AG10803 (cell line): ENCODE measurements at places on chromosomes 12 and 14.
A peak's percentile ranks its signal among the peaks of the same experiment; 100 is the strongest.

- peak; percentile 43 for DNase-seq
Observed at GRCh38 chr14:71629765-71630492, 302.3 kb upstream of the RGS6 start.

- no peak for DNase-seq
Observed at GRCh38 chr12:2836574-2836973, 1.7 kb upstream of the NRIP2 start.

DNA sequence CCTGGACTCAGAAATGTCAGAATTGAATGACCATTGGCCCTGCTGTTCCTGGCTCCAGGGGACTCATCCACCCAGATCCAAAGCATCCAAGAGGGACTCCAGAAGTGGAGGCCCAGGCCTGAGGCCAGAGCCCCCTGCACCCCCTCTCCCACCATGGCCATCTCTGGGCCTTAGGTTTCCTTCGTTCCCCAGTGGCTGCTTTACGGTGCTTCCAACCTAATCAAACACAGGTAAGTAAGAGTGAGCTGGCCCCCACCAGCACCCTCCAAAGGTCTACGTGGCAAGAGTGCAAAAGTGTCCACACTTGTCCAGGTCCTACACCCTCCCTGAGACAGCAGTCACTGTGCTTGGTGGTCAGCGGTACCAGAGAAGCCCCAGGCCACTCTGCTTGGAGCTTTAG is 139.0 kb downstream of the DPF3 start:
- no peak for DNase-seq

DNA sequence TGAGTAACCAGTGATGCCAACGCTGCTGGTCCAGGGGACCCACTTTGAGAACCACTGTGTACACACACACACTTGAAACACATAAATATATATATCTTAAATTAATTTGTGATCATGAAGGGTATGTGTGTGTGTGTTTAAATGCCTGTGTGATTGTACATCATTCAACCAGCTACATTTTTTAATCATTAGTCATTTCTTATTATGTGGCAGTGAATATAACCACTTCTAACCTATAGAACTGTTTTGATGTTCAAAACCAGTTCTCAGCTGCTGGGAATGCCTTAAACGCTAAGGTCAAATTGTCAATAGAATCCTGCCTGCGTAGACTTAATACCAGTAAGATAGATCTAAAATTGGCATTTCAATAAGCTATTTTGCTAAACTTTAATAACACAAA is 330.0 kb downstream of the SYT1 start:
- DNase-seq, result no peak

- no peak for DNase-seq
Observed at GRCh38 chr14:27243365-27243764, 645.5 kb upstream of the NOVA1 start.

- DNase-seq, result no peak
Observed at GRCh38 chr14:78173346-78174035, 3.3 kb downstream of the NRXN3 start.

DNA sequence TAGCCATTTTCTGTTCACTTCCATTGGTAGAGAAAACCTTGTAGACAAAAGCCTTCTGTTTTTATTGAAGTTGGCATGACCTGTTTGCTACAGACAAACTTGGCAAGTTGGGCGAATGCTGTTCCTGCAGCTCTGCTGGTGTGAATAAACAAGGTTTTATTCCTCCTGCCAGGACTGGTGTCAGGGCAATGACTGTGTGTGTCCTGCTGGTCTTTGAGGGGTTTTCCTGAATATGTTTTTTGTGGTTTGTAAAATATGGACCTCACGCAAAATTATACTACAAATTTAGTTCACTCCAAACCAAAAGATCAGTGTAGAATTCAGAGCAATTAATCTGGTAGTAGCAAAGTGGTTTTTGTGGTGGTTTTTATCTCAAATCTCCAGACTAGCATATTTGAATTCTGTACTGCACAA is 140.8 kb downstream of the ERC1 start:
- DNase-seq, result no peak

DNA sequence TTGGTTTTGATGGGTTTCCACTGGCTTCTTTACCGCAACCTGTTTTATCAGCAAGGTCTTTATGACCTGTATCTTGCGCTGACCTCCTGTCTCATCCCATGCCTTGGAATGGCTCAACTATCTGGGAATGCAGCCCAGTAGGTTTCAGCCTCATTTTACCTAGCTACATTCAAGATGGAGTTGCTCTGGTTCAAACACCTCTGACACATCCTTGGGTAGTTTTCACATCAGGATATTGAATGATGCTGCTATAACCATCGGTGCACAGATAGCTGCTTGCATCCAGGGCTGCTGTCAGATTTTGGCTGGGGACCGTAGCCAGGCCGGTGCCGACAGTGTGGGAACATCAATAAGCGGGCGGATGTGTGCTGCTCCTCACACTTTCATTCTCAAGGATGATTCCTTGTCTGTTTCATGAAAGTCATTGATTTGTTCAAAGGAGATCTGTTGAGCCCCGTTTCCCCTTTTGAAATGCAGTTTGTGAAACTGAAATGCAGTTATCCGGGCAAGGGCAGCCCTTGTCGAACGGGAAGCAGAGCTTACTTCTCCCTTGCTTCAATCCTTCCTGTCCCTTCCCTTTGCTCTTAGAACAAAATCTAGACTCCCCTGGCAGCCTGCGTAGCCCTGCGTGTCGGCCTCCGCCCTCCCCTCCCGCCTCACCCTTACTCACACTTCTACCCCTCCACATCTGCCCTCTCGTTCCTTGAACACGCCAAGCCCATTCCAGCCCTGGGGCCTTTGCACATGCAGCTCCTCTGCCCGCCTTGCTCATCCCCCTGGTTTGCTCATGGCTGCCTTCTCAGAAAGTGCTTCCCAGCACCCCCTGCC is 49.2 kb upstream of the NCOR2 start:
- no peak for DNase-seq

GRCh38 chr12:106956048-106956578 is 406 bp downstream of the TMEM263 start:
- DNase-seq, result peak; percentile 63

DNA sequence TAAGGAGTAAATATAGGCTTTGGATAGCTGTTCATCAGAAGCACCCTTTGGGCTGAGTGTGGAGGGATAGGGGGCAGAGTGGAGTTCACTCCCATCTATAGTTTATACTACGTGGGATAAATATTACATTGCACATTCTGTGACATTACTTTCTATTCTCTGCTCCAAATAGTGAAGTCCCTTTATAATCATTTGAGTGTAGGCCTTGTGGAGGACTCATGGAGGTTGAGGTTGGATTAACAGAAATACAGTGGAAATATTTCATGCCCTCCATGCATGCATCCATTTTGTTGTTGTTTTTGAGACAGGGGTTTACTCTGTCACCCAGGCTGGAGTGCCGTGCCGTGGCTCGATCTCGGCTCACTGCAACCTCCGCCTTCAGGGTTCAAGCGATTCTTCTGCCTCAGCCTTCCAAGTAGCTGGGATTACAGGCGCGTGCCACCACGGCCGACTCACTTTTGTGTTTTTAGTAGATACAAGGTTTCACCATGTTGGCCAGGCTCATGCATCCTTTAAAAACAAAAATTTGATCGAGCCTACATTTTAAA is 1.4 kb downstream of the CHPT1 start:
- DNase-seq, result no peak

GRCh38 chr12:44694017-44694416 is 182.1 kb downstream of the NELL2 start:
- DNase-seq, result no peak

GRCh38 chr14:97290977-97291376 is 493.8 kb downstream of the VRK1 start:
- DNase-seq, result no peak

GRCh38 chr12:17038923-17039322 is 433.0 kb upstream of the LMO3 start:
- no peak for DNase-seq

DNA sequence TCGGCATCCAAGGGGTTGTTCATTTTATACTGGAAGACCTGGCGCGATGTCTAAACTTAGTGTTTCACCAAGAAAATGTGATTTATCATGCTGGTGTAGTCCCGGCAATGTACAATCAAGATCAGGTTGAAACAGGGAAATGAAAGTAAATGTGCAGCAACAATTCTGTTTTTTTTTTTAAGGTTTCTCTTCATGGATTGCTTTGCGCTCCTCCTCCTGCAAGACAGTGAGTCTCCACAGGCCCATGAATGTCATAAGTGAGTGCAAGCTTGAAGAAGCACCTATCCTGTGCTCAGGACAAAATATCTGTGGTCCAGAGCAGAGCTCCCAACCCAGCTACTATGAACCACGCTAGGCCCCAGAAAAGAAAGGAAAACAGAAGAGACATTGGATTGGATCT is 143.4 kb downstream of the KCNK10 start:
- no peak for DNase-seq

GRCh38 chr12:22578328-22578727 is 34.0 kb upstream of the C2CD5 start:
- no peak for DNase-seq

DNA sequence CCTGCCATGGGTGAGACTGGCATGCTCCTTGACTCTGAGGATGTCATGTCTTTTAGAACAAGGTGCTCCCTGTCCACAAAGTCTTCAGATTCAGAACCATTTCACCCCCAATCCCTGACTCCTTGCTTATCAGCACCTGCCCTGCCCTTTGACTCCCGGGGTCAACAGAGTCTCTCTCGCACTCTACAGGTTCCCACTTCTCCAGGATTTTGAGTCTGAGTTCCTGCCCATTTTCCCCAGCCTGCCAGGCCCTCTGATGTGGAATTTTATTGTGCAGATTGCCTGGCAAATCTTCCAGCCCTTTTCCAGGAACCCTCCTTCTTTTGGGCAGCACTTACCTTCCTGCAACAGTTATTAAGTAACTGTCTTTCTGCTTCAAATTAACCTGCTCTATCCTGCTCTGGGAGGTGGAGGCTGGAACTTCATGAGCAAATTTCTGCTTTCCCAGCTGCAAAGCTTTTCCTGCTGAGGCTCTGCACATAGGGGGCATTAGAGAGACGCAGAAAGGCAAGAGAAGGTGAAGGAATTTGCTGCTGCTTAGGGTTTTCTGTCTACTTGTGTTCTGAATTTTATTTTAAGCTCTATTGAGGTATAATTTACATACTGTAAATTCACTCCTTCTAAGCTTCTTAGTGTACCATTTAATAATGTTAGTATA is 259.1 kb downstream of the PCNX1 start:
- DNase-seq, result peak; percentile 83

- peak; percentile 61 for DNase-seq
Observed at GRCh38 chr12:57272337-57273151, 21.6 kb upstream of the STAC3 start.

DNA sequence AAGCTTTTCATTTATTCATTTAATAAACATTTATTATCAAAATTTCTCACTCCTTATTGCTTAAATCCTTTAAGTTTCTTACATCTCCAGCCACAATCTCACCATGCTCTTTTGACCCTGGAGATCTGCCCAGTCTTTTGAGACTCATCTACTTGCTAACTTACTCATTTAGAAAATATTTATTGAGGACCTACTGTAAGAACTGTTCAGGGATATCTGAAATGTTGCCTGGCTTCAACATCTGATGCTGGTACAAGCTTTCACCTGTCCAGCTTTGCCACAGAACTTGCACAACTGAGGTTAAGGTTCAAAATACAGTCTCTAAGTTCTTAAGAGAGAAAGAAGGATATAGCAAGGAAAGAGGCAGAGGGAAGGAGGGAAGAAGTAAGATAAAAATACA is 17.5 kb upstream of the GXYLT1 start:
- peak; percentile 33 for DNase-seq

GRCh38 chr12:4281173-4281654 is 7.7 kb downstream of the CCND2 start:
- no peak for DNase-seq

DNA sequence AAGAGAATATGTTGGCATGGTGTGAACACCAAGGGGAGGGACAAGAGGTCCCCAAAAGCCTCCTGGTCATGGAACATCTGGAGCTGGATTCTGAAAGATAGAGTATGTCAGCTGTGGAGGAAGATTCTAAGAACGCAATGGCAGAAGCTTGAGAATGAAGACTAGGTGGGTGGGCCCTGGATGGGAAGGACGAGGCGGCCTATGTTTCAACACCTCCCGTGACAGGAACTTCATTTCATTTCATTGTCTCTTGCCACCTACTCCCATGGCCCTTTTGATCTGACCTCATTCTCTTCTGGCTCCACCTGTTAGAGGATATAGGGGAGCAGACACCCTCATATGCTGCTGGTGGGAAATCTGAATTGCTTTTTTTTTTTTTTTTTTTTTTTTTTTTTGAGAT is 3.3 kb downstream of the UNG start:
- no peak for DNase-seq

- DNase-seq, result no peak
Observed at GRCh38 chr14:31127690-31128089, 79.9 kb downstream of the HECTD1 start.

DNA sequence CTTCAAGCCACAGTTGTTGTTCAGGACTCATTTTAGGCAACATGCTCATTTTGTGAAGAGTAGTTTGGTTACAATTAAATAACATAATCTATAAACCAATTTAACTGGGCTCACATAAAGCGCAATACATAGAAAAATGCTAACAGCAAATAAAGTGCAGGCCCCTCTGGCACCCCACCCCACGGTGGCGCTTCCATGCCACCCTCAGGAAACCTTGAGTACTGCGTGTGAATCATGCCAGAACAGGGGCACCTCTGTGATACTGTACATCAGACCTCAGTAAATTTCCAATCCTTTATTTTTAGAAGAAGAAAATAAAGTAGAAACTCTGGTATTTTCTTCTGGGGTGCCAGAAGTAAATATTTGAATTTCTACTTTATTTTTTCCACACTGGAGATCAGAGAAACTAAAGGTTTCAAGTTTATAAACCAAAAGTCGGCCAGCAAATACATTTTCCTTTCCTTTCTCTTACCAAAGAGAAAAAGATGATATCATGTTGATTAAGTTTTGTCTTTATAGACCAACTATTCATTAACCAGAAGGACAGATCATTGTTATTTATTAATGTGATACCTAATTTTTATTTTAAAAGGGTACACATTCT is 316.8 kb downstream of the PAWR start:
- peak; percentile 16 for DNase-seq

- peak; percentile 20 for DNase-seq
Observed at GRCh38 chr12:80032946-80033345, 66.4 kb upstream of the OTOGL start.

DNA sequence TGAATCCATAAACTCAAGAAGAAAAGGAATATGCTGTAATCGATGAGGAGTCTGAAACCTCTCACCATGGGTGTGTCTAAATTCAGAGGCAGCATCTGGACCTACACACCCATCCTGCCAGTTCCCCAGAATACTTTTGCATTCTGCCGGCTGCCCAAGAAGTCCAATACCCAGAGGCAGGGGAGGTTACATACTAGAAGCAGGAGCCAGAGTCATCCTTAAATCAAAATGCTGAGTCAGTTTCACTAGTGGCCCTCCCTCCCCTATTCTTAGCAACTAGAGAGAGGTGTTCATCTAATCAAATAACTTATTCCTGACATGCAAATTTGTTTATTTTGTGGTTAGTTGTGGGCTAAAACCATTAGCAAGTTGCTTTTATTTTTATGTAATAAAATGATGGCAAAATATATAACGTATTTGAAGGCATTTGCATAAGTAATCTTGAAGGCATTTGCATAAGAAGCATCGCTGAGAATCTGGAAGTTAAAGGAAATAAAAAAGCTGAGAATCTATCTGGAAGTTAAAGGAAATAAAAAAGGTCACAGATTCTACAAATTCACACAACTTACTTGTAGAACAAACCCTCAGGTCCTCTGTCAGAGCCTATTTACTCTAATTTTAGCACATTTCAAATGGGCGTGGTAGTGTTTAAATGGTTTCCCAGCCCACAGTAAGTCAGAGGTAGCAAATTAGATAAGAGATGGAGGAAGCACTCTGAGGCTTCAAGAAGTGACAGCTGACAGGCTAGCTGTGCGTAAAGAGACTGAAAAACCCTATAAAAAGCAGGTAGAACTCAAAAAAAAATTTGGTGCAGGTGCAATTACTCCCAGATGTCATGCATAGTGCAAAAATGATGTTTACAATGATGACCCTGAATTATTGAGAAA is 7.8 kb downstream of the BHLHE41 start:
- DNase-seq, result peak; percentile 41
